ENCODE measurements at places on chromosomes 4 and X.
A peak's percentile ranks its signal among the peaks of the same experiment; 100 is the strongest.

DNA sequence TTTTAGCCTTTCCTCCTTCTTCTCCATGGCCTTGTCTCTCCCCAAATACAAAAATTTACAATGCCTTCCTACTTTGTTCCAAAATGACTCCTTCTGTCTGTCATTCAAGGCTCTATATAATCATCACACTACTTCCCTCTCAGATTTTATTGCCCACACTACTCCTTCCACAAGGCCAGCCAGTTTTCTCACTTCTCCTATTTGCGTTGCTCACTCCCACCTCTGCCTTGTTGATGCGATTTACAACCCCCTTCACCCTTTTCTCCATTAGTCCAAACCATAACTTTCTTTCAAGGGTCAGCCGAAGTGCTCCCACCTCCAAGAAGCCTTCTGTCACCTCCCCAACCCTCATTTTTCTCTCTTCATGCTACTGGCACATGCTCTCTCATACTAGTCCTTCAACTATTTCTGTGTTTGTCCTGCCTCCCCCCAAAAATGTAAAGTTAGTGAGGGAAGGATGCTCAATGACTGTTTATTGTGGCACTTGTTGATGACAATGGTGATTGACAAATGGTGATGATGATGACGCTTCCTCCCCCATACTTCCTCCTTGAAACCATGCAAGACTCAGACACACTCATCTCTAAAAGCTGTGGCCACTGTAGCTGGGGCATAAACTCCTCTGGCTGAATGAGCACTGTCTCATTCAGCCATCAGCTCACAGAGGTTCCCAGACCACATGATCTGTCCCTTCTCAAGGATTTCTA lies 2.7 kb upstream of the XKRX start:
- DNase-seq: no peak

GRCh38 chrX:2829469-2830246 lies 928 bp downstream of the GYG2 start:
- DNase-seq: no peak

- no peak for DNase-seq
Observed at GRCh38 chr4:103104886-103105285, 5.3 kb upstream of the BDH2 start.

- no peak for DNase-seq
Observed at GRCh38 chr4:187227907-187228704, 504.4 kb upstream of the FAT1 start.

- DNase-seq: no peak
Observed at GRCh38 chr4:62531731-62532130, 1331.6 kb downstream of the ADGRL3 start.

GRCh38 chr4:108109997-108110416 lies 58.7 kb downstream of the LEF1 start:
- DNase-seq: no peak

DNA sequence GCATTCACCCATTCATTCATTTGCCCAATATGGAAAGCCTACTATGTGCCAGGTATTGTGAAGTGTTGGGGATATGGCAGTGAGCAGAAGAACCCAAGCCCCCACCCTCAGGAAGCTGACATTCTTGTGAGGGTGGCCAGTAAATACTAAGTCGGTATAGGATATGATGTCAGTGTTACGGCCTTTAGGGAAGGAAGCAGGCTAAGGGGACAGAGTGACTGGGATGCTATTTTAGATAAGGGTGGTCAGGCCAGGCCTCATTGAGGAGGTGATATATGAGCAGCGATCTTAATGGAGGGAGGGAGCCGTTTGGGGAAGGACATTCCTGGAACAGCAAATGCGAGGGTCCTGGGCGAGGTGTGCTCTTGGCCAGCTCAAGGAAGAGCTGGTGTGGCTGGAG lies 2.0 kb downstream of the ATP6AP1 start:
- DNase-seq: no peak

DNA sequence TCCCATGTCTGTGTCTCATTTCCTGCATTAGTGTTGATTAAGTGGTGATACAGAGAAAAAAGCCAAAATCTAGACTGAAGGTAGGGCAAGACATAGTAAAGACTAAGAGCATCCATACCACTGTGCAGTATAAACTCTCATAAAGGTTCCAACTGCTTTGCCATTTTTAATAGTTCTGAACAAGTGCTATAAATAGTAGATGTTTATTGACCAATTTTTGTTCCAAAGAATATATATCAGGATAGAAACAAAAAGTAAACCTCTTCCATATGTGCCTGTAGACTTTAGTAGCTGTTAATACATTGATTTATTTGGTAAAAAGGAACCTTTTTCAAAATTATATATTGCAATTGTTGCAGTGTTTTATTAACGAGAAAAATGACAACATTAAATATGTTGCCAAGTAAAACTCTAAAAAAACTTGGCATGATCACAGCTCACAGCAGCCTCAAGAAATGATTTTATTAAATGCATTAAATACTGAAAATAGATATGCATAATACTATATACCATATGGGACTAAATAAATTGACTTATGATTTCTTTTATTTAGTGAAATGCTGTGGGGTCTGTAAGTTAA lies 22.3 kb upstream of the AASDH start:
- DNase-seq: no peak

GRCh38 chr4:37690976-37691375 lies 4.8 kb upstream of the RELL1 start:
- DNase-seq: no peak

DNA sequence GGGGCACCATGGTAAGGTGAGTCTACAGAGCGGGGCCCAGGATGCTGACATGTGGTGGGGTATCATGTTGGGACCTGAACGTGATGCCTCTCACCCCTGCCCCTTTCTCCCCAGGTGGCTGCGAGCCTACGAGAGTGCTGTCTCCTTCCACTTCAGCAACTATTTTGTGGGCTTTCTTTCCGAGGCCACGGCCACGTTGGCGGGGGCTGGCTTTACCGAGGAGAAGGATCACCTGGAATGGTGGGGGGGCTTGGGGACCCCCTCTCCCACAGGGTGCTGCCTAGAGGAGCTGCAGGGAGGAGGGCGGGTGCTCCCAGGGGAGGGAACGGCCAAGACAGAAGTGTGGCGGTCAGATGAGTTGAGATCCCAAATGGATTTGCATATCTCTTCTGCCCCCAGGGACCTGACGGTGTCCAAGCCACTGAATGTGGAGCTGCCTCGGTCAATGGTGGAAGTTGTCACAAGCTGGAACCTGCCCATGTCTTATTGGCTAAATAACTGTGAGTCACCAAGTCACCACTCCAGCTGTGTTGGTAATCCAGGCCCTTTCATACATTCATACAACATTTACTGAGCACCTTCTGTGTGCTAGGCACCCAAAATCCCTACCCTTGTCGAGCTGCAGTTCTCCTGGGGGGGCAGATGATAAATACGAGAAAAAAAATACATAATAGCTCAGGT lies 5.5 kb downstream of the PORCN start:
- DNase-seq: no peak

DNA sequence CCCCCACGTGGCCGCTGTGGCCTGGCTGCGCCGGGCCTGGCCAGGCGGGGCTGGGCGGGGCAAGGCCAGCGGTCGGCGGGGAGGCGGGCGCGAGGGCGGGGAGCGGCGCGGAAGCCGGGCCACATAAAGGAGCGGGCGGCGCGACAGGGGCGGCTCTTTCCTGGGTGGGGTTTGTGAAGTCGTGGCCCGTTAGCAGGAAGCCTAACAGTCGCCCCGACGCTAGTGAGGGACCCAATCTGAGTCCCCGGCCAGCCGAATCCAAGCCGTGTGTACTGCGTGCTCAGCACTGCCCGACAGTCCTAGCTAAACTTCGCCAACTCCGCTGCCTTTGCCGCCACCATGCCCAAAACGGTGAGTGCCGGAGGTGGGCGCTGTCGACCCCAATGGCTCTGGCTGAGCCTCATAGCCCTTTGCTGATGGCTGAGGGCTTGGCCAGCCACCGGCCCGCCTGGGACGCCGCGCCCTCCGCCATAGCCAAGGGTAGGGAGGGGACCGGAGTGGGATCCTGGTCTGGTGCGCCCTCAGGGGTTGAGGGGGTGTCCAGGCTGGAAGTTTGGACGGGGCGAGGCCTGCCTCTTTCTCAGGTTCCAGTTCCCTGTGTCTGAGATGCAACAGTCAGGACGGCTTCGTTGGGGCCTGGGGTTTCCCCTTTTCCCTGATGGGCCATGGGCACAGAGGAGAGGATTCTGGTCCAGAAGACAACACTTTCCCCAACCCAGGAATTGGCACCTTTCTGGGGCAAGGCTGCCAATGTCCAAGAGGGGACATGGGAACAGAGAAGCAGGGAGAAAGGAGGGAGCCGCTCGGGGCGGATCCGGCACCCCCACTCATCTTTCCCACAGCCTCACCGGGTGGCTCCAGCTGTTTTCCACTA lies at the start of gene MSN:
Gene MSN (plus strand): TSS at position 152 of the 874 bp plus-strand sequence. CDS start 188 bp downstream, at position 340.
- peak; percentile 44 for DNase-seq

- no peak for DNase-seq
Observed at GRCh38 chrX:12580548-12580947, 210.7 kb upstream of the PRPS2 start.

GRCh38 chr4:54315561-54316538 lies 86.8 kb downstream of the PDGFRA start:
- DNase-seq: no peak

GRCh38 chrX:111348429-111348828 lies 63.6 kb downstream of the DCX start:
- DNase-seq: no peak

GRCh38 chrX:42117318-42117717 lies 194.0 kb upstream of the CASK start:
- no peak for DNase-seq

DNA sequence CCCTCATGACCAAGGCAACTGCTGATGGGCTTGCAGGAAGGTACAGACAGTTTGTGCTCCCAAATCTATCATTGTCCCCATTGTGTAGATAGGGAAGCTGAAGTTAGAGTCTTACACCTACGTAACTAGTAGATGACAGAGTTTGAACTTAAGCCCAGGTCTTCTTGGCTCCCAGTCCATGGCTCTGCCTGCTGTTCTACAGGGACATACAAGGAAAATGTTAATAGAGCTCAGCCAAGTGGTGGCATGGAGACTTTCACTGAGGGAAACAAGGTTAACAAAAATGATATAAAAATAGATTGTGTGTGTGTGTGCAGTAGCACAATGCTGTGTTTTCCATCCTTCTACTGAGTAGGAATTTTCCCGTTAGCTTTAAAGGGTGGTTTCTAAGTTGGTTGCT lies 936.5 kb downstream of the RPA4 start:
- DNase-seq: no peak

- DNase-seq: no peak
Observed at GRCh38 chr4:155854582-155855226, 11.4 kb downstream of the ASIC5 start.

DNA sequence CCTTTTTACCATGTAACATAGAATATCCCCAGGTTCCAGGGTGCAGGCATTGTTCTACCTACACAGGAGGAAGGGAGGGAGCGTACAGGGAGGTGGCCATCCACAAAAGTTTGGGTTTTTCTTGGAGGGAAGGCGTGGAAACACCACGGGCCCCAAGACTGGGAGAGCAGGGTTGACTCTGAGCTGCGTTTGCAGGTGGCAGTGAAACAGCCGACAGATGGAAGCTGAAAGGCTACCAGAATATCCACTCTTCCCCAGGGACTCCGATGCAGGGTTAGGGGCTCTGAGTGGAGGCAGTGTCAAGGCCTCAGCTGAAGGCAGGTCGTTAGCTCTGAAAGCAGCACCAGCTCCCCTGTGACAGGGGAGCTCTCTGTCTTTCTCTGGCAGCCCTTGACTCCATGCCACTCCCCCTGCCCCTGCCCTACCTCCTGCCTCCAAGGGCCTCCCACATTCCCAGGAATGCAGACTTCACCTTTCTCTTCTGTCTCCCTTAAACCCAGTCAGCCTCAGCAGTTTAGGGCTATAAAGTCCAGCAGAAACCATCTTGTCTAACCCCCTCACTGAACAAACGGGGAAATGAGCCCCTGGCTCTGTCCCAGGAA lies 14.0 kb upstream of the GLOD5 start:
- no peak for DNase-seq

- no peak for DNase-seq
Observed at GRCh38 chr4:157121401-157121800, 45.5 kb downstream of the GLRB start.

GRCh38 chr4:123893011-123893981 lies 496.7 kb downstream of the SPRY1 start:
- DNase-seq: no peak

DNA sequence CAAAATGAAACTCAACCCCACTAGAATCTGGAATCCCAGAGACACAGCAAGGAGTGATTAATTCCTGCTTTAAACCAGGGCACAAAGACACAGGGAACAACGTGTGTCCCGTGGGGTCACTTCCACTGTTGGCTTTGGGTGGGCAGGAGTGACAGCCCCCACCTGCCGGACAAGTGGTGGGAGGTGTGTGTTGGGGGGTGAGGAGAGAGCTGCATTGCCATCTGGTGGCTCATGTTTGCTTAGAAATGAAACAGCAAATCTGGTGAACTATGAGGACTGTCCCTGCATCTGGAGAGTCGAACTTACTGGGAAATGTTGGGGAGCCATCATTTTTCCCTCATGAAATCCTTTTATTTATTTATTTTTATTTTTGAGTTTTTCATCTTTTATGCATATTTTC lies 75.9 kb upstream of the AFAP1 start:
- no peak for DNase-seq

DNA sequence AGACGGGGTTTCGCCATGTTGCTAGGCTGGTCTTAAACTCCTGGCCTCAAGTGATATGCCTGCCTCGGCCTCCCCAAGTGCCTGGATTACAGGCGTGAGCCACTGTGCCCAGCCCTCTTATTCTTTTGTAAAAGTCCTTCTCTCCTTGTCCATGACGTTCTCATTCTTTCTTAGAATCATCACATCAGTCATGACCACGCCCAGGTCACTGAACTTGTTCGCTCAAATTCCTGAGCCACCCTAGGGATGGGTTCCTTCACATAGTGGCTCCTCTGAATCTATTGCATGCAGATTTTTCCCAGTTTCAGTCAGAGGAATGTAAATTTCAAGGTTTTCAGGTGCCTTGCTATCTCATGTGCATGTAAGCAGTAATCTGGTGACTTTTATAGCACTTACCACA lies 15.7 kb downstream of the JADE1 start:
- no peak for DNase-seq

DNA sequence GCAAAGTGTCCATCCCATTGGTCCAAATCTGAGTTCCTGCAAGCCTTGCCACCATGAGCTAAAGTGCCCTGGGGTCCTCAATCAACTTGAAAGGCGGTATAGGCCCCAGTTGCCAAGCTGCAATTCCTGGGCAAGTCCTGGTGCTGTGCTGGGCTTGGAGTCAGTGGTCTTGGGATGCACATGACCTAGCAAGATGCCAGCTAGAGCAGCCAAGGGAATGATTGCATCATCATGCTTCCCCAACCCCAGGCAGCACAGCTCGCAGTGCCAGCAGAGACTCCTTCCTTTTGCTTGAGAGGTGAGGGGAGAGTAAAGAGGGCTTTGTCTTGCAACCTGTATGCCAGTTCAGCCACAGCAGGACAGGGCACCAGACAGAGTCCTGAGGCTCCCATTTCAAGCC lies 50.5 kb downstream of the KCNIP4 start:
- no peak for DNase-seq

- DNase-seq: no peak
Observed at GRCh38 chrX:15146515-15146914, 123.4 kb downstream of the ASB9 start.

- no peak for DNase-seq
Observed at GRCh38 chr4:56222514-56222913, 164.8 kb downstream of the AASDH start.

- DNase-seq: no peak
Observed at GRCh38 chr4:47490550-47490949, 5.5 kb downstream of the ATP10D start.

GRCh38 chr4:26061248-26061986 lies 147.4 kb downstream of the SMIM20 start:
- no peak for DNase-seq

All from activated T-helper 1 cell treated with anti-CD3 and anti-CD28 coated beads, Interleukin-2, amount 50 U/mL, for 16 hours (primary cell).